HEK293T (cell line): ENCODE measurements at places on chromosomes 12 and 14.

- DNase-seq: peak; percentile 58
Measured at GRCh38 chr14:67943947-67944346, 124.4 kb downstream of the RAD51B start.

- DNase-seq: no peak
Measured at GRCh38 chr12:130202201-130202600, 39.9 kb downstream of the FZD10 start.

GRCh38 chr12:71075743-71076142 is 82.1 kb downstream of the TSPAN8 start:
- DNase-seq: no peak

DNA sequence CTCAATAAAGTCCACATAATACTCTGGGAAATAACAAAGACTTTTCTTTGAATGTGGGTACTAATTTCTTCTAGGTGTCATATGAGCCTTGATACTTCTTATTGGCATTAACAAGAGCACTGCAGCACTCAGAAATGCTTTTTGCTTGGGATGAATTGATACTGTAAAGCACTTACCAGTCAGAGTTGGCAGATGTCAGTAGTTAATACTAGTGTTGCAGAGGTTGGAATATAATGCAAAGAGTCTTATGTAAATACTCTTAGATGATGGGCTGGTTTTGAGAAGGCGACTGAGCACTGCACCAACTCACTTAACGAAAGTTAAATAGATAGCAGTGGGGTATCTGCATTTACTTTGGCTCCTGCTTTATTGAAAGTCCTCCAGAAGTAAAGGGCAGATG is 25.6 kb upstream of the MBIP start:
- no peak for DNase-seq

DNA sequence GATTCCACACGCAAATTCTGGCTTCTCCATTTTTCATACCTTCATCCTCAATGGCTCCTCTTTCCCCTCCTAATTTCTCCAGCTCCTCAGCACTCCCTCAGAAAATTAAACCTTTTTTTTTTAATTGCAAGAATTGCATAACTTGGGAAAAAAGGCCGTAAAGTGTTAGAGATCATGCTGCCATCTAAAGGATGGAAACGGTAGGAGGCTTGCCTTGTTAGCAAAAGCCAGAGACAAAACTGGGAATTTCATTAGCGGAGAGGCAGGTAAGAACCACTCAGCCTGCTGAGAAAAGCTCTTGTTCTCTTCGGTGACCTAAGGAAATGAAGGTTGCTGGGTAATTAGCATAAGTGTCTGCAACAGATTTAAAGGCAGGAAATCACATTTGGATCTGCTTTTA is 204.3 kb downstream of the AEBP2 start:
- peak; percentile 23 for DNase-seq

DNA sequence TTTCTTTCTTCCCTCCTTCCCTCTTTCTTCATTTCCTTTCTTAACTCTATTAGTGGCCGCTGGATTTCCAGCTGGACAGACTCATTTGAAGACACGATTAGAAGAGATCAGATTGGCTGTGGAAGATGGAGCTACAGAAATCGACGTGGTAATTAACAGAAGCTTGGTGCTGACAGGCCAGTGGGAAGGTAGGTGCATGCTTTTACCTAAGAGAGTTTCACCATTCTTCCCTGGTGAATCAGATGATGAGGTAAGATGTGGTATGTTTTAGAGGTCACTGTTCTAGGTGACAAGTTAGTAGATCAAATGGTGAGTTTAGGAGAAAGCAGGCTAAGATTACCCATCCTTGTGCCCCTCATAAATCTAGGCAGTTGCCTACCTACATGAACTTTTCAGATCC is 51.6 kb downstream of the DERA start:
- no peak for DNase-seq

- peak; percentile 57 for DNase-seq
Measured at GRCh38 chr14:88463318-88463717, 77.9 kb downstream of the SPATA7 start.

- DNase-seq: no peak
Measured at GRCh38 chr14:64944861-64945260, 2.3 kb upstream of the GPX2 start.

- no peak for DNase-seq
Measured at GRCh38 chr14:91333650-91334039, 84.0 kb downstream of the CCDC88C start.

- no peak for DNase-seq
Measured at GRCh38 chr12:67558775-67559174, 89.8 kb upstream of the DYRK2 start.

- DNase-seq: no peak
Measured at GRCh38 chr12:125650587-125650986, 585.4 kb downstream of the AACS start.

DNA sequence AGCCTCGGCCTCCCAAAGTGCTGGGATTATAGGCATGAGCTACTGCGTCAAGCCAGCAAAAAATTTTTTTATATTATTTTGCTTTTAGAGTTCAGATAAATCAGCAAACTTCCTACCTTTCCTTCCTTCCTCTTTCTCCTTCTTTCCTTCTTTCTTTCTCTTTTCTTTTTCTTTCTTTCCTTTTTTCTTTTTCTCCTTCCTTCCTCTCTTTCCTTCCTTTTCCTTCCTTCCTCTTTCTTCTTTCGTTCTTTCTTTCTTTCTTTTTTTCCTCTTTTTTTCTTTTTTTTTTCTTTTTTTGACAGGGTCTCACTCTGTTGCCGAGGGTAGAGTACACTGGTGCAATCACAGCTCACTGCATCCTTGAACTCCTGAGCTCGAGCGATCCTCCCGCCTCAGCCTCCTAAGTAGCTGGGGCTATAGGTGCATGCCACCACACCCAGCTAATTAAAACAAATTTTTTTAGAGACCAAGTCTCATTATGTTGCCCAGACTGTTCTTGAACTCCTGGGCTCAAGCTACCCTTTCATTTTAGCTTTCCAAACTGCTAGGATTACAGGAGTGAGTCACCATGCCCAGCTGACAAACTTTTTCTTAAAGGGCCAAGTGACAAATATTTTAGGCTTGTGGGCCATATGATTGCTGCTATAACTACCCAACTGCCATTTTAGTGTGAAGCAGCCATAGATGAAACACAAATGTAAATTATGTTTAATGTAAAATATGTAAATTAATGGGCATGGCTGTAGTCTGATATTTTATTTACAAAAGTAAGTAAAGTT is 7.1 kb upstream of the WASHC4 start:
- no peak for DNase-seq

- DNase-seq: no peak
Measured at GRCh38 chr14:58830121-58830520, 192.4 kb downstream of the DACT1 start.

DNA sequence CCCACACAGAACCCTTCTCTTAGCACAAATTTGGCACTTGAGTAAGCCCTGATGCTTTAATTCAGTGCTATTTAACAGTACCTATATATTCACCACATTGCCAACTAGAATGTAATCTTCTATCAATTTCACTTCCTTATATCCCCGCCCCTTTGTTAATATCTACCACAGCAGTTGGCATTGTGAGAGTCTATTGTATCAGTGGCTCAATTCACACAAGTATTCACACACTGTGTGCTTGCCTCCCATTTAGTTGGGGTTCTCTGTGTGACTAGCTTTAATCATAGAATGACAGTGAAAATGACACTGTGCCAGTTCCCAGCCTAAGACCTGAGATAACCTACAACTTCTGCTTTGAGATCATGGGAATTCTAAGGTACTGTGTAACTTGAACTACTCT is 103.1 kb downstream of the SEC23A start:
- no peak for DNase-seq

DNA sequence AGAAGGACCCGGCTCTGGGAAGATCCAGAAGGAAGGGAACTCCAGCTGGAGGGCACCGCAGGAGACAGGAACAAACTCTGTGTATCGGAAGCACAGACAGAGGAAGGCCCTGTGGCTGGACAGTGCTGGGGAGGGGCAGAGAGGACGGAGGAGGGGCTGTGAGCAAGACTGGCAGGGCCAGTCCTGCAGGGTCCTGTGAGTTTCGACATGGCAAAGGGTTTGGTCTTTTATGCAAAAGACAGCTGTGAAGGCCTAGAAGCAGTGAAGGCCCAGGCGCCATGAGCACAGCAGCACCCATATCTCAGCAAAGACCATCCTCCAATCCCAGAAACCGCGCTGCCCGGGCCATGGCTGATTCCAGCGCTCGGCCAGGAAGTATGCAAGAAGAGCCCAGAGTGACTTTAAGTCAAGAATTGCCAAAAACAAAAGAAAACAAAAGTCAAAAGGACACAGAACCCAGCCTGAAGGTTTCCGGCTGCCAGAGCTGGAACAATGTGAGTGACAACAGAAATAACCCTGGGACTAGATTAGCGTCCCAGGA is 126.5 kb downstream of the NCOR2 start:
- DNase-seq: no peak

- no peak for DNase-seq
Measured at GRCh38 chr14:72594099-72594901, 299.6 kb downstream of the DPF3 start.

DNA sequence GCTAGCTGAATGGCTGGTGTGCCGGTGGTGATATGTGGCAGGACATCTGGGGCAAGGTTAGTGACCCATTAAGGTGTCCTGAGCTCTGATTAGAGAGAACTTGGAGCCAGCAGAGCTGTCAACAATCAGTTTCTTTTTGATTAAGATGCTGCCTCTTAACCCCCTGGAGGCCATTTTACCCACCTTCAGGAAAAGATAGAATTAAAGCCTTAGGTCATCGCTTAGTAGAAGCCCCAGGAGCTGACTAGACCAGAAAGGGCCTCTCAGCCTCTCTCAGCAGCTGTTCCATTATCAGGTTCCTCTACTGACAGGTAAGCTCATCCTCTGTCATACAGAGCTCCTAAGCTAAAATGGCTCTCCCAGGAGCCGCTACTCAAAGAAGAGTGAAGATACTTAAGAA is 339.0 kb downstream of the FUT8 start:
- no peak for DNase-seq

- DNase-seq: no peak
Measured at GRCh38 chr12:113302886-113303640, 31.8 kb downstream of the SLC8B1 start.

DNA sequence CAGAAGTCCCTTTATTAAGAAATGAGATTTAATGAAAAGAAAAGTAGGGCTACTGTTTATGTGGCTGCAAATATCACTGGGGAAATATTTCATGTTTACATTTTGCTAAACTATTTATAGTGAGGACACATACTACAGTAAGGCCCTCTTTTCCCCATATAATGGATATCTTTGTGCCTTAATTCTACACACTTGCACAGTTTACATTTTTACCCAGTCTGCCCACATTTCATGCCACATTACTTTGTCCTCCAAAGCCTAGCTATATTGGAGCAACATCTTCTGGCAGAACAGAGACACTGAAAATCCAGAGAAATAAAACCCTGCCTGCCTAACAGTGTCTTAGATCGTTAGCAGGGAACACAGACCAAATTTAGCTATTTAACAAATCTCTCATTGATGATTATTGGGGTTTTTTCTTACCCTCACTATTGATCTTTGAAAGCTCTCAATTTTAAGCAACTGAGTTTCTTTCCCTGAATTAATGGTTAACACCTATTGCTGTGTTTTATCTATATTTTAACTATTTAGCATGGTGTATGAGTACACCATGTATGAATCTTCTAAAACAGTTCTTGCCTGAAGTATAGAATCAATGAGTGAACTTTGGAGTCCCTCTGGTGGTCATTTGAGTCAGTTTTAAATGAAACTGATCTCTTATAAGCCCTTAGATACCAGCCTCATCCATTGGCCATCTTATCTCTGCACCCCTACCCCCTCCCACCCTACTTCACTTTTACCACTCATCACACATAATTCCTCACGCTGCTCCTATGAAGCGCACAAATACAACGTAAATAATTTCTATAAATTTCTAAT is 170.2 kb downstream of the BCAT1 start:
- DNase-seq: peak; percentile 26

GRCh38 chr12:81558031-81558430 is 201.1 kb downstream of the PPFIA2 start:
- no peak for DNase-seq

- no peak for DNase-seq
Measured at GRCh38 chr12:2686280-2686646, 108.5 kb upstream of the FKBP4 start.

DNA sequence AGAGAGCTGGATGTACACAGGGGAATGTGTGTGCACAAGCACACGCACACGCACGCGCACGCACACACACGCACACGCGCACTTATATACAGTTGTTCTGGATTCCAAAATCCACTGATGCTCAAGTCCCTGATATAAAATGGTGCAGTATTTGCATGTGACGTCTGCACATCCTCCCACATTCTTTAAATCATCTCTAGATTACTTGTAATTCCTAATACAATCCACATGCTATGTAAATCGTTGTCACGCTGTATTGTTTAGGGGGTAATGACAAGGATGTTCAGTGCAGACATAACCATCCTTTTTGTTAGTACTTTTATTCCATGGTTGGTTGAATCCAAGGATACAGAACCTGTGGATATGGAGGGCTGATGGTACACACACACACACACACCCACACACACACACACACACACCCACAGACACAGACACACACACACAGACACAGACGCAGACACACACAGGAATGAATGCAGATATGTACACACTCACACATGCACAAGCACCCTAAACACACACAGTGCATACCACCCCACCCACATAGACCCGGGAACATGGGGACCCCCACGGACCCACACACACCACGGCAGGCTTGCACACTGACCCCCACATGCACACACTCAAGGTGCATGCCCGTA is 188.5 kb upstream of the PRMT8 start:
- no peak for DNase-seq

- DNase-seq: no peak
Measured at GRCh38 chr12:111103583-111103982, 183.2 kb upstream of the MYL2 start.

DNA sequence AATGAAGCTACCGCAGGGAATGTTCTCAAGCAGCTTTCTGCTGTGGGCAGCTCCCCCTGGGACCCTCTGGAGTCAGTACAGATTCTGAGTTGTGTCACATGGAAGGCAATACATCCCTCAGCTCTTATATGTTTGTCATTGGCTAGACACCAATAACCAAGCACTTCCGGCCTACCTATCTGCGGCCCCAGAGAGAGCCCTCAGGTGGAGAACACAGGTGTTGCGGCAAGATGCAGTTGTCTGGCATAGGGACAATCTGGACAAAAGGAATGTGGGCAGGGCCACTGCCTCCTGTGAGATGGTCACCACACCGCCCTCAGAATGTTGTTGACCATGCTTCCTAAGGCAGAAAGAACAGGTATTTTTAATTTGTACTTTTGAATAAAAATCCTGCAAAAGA is 118.7 kb downstream of the BRMS1L start:
- peak; percentile 63 for DNase-seq

GRCh38 chr12:115687094-115687493 is 590.4 kb downstream of the MED13L start:
- no peak for DNase-seq

GRCh38 chr12:65756956-65757511 is 67.2 kb upstream of the HMGA2 start:
- DNase-seq: no peak

- DNase-seq: no peak
Measured at GRCh38 chr14:75236467-75236866, 42.2 kb upstream of the FOS start.

GRCh38 chr12:32420356-32420755 is 21.0 kb downstream of the FGD4 start:
- DNase-seq: no peak

- DNase-seq: no peak
Measured at GRCh38 chr14:50335989-50336824, 24.1 kb downstream of the DMAC2L start.
